ENCODE measurements at places on chromosomes 7 and 10.

DNA sequence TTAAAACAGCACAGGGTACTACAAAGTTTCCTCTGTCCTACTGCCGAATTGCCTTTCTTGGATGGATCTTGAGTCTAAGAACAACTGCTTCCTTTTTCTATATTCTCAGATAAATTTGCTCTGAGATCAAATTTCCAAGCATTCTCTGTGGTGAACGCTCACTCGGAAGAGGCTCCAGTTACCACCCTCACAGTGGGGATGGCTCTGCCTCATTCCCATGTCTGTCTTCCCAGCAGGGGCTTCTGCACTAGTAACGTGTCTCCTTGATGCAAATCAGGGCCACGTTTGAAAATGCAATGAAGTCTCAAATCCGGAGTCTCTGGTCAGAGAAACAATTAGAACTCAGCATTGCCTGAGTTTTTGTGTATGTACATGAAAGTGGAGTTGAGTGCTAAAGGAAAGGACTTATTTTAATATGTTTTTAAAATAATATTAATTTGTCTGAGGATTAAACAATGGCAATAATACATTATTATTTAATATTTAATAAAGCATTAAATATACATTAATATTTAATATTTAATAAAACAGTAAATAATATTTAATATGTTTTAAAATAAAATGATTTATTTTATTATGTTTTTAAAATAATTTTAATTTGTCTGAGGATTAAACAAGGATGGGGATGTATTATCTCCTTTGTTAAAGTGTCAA is 61.8 kb downstream of the INHBA start:
- no peak for DNase-seq

DNA sequence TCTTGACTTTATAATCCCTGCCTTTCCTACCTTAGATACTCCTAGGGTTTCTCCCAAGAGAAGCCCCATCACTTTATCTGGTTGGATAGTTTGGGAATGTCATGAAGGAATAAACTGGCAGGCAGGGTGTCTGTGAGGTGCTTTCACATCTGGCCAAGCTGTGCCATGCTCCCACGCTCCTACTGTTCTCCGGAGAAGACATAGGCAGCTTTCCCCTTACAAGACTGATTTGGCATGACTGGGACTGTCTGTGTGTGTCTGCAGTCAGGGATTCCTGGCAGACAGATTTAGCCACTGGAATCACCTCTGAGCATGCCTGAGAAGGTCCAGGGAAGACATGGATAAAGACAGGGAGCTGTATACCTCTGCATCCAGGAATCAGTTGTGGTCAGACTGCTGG is 45.3 kb downstream of the HK1 start:
- no peak for DNase-seq

DNA sequence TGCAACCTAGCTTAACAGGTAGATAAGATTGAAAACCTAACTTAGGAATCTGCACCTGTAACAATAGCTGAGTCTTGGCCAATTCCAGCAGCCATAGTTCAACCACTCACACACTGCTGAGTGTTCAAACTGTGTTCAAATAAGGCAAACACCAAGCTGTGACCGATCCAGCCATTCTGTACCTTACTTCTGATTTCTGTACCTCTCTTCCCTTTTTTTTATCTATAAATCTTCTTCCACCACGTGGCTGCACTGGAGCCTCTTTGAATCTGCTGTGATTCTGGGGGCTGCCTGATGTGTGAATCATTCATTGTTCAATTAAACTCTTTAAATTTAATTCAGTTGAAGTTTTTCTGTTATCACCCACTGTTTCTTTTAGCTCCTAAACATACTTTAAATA is 15.7 kb upstream of the FOXL3 start:
- no peak for DNase-seq

DNA sequence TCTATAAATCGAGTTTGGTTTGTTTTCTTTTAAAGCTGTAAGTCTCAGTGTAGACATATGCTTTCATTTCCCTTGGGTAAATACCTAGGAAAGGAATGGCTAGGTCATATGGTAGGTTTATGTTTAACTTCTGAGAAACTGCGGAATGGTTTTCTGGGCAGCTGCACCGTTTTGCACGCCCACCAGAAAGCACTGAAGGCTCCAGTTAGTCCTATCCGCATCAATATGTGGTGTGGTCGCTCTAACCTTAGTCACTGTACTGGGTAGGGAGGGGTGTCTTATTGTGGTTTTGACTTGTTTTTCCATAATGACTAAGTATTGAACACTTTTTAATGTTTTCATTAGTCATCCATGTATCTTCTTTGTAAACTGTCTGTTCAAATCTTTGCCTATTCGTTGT is 279.5 kb upstream of the AKR1E2 start:
- no peak for DNase-seq

DNA sequence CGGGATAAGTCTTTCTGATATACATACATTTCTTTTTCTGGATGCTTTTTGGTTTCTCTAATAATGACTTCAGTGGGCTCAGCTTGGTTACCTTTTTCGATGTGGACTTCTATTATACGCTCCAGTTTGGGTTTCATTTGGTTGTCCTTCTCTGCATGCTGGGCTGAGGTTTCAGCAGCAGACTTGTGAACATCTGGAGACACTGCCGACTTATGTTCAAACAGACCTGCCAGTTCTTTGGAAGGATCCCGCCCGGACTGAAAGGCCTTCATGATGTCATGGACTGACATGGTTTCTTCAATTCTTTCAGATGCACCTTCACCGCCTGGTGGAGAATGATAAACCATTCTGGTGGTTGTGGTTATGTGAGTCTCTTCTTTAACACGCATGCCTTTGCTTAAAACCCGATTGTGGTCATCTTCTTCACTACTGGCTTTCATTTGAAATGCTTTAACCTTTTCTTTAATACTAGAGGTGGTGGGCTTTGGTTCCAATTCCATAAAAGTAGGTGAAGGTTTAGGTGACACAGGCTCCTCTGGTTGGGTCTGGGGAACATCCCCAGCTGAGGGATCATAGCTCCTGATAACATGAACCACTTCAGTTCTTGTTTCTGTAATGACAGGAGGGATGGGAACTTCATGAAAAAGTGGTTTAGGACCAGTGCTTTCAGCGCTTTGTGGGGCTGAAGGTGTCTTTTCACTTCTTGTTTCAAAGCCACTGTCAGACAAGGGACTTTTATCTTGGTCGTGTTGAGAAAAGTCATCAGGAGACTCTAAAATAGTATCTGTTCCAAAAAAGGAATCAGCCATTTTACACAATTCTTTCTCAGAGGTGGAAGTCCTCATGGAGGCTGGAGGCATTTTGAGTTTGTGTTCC is 167.7 kb upstream of the CCDC6 start:
- no peak for DNase-seq

- DNase-seq, result no peak
Measured at GRCh38 chr7:74512762-74513161, 59.1 kb downstream of the GTF2IRD1 start.

DNA sequence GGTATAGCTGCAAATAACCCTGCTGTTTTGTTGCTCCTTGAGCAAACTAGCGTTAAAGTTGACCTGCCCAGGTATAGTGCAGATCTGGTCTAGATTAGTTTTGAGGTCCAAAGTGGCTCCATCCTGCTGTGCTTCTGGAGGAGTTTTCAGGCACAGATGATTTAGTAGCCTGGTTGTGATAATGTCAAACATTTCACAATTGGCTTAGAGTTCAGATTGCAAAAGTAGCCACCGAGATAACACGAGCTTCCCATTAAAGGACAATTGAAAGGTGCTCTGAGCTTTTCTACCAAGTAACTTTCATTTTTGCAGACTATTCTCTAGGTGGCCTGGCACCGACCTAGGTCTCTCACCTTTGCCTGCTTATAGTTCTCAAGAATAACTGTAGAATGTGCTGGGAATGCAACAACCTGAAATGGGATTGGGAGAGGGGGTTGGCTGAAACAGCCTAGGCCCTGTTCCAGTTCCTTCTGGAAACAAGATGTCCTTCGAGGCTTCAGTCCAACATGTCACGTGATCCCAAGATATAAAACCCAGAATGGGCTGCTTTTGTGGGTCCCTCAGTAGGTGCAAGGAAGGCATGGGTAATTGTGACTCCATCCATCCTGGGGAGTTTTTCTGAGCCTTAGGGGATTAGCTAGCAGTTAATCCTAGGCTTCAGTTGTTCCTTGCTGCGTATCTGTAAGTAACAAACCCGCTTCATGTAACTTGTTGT is 201.0 kb downstream of the CHRM2 start:
- no peak for DNase-seq

GRCh38 chr10:66717231-66717981 is 208.4 kb upstream of the LRRTM3 start:
- DNase-seq, result no peak

- DNase-seq, result no peak
Measured at GRCh38 chr7:68247126-68247525, 1250.5 kb downstream of the TYW1 start.

- no peak for DNase-seq
Measured at GRCh38 chr10:71804077-71804476, 30.8 kb upstream of the VSIR start.

DNA sequence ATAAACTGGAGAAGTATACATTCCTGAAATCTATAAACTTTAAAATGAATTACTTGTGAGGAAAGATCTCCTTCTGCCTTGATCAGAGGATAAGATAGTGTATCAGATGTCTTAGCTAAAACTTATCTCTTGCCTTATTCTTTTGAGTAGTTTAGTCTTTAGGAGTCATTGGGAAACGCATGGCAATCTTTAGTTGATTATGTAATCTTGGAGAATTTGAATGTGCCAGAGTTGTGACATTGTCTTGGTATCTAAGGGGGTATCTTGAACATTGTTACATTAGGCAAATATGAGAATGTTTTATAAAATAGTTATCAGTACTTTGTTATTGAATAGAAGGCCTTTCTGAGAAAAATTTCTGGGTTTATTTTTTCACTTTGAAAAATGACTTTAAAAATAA is 61.6 kb upstream of the ADRA2A start:
- DNase-seq, result no peak

GRCh38 chr10:99389729-99390480 is 40.5 kb downstream of the GOT1 start:
- DNase-seq, result no peak

DNA sequence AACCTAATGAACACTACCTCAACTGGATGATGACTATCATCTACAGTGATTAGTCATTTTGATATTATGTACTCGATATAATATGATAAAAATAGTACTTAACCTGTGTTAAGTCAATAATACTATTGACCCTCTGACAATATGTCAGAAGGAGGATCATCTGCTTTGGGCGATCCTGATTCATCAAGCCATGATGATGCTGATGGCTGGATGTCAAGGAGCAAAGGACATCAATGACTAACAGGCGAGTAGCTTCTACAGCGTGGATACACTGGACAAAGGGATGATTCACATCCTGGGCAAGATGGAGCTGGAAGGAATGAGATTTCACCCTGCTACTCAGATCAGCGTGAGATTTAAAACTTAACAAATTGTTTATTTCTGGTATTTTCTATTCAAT is 94.4 kb upstream of the SKAP2 start:
- peak; percentile 48 for DNase-seq

- DNase-seq, result no peak
Measured at GRCh38 chr10:84341538-84341856, 13.1 kb downstream of the CCSER2 start.

- DNase-seq, result peak; percentile 7
Measured at GRCh38 chr7:124532166-124532565, 233.4 kb downstream of the GPR37 start.

DNA sequence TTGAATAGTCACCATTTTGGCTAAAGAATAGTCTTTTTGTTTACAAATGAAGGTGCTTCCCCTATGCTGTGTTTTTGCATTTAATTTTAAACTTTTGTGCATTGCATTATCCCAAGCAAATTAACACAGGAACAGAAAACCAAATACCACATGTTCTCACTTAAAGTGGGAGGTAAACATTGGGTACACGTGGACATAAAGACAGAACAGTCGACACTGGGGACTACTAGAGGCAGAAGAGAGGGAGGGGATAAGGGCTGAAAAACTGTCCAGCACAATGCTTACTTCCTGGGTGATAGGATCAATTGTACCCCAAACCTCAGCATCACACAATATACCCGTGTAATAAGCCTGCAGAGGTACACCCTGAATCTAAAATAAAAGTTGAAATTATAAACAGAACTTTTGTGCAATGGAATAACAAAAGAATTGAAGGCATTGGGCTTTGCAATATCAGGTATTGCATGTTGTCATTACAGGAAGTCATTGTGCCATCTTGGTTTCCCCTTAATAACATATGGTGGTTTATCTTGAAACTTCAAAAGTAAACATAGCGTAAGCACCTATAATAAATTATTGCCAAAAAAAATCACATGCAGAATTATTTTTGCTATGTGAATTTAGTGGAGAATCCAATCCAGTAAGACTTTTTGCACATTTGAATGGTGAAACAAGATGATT is 16.1 kb downstream of the ADD3 start:
- DNase-seq, result no peak

- DNase-seq, result peak; percentile 89
Measured at GRCh38 chr10:70679498-70679897, 7.2 kb downstream of the ADAMTS14 start.

GRCh38 chr7:28458732-28459131 is 46.4 kb downstream of the CREB5 start:
- DNase-seq, result no peak

GRCh38 chr7:21704359-21704758 is 161.5 kb downstream of the DNAH11 start:
- DNase-seq, result no peak

GRCh38 chr7:41599760-41600159 is 103.1 kb downstream of the INHBA start:
- DNase-seq, result no peak

DNA sequence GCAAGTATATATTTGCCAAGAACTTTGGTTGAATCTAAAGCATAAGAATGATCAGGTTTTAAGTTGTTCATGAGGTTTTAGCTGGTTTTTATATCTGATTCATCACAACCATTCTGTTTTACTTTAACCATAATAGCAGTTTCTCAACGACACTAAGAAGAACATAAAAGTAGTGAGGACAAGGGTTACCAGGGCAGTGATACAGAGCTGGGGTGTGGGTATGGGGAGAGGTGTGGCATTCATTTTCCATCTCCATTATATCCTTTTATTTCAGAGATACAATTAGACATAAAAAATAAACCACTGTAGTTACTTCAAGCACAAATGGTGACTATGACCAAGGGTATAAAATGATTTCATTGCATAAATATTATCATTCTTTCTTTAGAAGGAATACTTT is 149.8 kb upstream of the STEAP4 start:
- DNase-seq, result no peak

DNA sequence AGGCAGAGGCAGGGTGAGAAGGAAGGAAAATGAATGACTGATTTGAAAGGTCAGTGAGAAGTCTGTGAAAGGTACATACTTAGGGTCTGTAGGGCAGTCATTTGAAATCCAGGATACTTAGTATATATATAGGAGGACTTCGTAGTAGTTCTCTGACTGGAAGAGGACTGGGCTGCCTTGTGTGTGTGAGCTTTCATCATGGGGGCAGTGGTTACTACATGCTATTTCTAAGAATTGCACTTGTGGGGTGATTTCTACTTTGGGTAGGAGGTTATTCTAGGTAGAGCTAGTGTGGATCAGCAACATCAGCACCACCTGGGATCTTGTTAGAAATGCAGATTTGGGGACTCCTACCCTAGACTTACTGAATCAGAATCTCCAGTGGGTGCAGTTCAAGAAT is 104.1 kb downstream of the AUTS2 start:
- DNase-seq, result no peak
